ENCODE measurements at places on chromosomes 2 and 18. TPM values are rescaled to one million over a fixed set of nuclear protein-coding genes. Genes with fewer than 3 reads are reported as not detected.

CCBE1 gene
- total RNA-seq = not detected

GRCh38 chr2:128365217-128365905 is 46.7 kb upstream of the HS6ST1 start:
- DNase-seq = no peak

DNA sequence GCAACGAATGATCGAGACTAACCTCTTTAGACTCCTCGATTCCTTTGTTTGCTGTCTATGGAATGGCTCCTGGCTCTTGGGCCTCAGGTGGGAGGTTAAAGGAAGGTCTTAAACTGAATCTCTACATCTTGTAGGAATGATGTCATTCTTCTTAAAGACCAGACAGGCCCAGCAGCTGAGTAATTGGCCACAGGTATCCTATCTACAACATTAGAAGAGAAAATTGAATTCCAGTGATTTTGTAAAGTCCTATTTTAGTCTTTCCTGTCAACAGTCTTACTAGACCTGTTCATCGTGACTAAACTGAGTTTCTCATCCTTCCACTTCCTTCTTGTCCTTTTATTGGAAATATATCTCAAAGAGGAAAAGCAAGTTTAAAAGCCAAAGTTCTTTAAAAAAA is 274.8 kb downstream of the ALPK2 start:
- no peak for DNase-seq

CACNB4 gene
- total RNA-seq = 0.56 TPM

DNA sequence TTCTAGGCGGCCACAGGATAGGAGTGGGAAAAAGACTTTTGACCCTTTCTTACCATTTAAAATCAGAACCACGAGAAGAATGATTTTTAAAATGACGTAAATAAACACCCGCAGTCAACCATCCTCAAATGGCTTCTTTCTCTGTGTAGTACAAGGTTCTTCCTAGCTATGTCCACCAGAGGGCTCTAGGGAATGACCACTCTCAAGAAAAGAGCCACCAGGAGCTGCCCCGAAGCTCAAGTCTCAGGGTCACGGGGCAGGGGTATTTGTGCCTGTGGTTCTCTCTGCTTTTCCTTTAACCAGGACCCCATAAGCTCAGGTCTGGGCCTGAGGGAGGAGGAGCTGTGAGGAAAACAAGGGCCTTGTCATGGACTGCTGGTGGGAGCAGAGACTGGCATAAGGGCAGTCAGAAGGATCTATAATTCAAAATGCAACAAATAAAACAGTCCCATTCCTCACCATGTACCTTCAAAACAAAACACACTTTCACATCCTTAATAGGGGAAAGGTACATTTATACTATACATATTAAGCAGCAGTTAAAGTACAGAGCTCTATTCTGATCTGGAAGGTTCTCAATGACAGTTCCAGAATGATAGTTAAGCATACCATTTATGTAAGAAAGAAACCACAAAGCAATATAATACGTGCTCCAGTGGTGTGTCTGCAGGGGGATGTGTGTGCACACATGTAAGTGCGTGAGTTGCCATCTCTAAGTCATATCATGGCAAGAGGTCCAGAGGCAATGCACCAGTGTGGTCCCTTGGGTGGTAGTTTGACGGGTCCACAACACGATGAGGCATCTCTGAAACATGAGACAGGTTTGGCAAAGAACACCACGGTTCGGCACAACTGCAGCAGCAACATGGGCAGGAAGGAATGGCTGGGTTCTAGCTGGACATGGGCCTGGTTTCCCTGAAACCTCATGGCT is 18.6 kb downstream of the LYPD1 start:
- no peak for DNase-seq

- no peak for DNase-seq
Measured at GRCh38 chr2:127451981-127452380, 33.8 kb downstream of the PROC start.

GRCh38 chr2:30230497-30231211 is 680 bp upstream of the LBH start:
- DNase-seq = no peak

DNA sequence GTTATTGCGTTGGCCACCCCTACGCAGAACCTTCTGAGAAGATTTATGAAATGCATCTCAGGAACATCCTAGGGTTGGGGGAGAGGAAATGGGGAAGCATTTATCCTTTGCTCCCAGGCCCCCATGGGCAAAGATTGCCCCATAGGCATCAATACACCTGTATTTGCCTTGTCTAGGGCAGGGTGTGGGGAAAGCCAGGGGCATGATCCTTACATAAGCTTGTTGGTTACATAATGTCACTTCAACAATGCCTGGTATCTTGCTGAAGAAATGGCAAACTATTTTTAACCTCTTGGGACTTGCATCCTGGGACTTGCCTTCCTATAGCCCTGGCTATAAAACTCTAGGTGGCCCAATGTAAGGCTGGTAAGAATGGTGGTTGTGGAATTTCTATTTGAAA is 53.9 kb upstream of the SPRED2 start:
- no peak for DNase-seq

GRCh38 chr18:76988827-76989646 is 143.5 kb downstream of the MBP start:
- DNase-seq = no peak

DNA sequence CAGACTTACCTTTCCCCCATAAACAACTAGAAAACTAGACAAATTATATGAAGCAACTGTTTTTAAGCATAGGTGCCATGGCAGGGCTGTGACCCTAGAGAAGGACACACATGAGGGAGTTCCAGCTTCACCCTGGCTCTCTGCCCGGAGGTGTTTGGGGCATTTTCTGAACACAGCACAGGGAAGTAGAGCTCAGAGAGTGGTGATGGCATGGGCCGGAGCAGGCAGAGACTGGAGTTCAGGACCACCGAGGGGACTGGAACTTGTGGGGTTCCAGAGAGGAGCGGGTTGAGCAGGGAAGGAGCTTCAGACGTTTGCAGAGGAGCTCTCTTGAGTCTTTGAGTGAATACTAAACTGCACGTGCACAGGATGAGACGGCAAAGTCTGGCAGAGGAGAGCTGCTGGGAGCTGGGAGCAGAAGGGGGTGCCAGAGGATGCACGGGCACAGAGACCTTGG is 26.5 kb upstream of the KLF11 start:
- DNase-seq = no peak

DNA sequence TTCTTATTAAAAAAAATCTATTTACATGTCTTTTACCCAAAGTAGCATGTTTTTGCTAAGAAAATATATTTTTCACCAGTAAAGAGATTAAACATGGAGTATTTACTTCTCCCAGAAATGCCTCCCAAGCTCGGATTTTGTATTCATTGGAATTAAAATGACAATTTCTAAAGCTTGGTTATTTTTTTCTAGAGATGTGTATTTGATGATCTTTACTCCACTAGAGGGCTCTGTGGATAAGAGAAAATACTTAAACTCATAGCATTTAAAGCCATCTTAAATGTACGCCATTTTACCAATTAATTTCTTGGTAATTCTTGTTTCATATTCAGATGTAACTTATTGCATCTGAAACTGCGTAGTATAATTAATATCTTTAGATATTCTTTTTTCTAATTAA is 461.4 kb downstream of the GALR1 start:
- DNase-seq = no peak

DNA sequence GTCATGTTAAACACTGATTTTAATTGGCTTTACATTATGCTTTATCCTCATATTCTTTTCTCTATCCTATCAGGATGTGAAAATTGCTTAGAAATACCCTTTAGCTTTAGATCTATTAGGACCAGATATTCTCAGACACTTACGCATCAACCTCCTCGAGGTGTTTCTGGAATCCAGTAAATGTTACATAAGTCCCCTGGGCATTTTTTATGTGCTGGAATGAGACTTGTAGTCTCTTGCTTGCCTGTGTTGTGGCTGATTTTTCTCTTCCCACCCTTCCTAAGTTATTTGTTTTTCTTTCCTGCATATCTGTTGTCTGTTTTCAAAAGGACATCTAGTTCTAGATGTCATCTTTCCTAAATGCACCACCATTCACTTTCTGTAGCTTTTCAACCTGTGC is 197.1 kb downstream of the CCDC85A start:
- no peak for DNase-seq

- no peak for DNase-seq
Measured at GRCh38 chr18:5622905-5623304, 79.1 kb upstream of the EPB41L3 start.

DNA sequence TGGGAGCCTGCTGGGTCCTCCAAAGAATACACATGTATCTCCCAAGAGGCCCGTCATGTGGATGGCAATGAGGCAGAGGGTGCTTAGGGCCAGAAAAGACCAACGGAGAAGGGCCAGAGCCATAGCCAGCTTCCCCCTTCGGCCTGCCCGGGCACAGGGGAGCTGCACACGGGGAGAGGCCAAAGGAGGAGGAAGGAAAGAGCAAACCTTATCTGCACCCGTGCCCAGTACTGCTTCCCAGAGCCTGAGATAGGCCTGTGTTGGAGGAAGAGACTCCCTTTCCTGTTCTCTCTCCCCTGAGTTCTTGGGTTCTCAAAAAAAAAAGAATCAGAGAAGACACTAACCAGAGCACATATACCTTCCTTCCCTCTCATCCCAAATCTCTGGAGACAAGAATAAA is 250.3 kb downstream of the ANAPC1 start:
- DNase-seq = no peak

DNA sequence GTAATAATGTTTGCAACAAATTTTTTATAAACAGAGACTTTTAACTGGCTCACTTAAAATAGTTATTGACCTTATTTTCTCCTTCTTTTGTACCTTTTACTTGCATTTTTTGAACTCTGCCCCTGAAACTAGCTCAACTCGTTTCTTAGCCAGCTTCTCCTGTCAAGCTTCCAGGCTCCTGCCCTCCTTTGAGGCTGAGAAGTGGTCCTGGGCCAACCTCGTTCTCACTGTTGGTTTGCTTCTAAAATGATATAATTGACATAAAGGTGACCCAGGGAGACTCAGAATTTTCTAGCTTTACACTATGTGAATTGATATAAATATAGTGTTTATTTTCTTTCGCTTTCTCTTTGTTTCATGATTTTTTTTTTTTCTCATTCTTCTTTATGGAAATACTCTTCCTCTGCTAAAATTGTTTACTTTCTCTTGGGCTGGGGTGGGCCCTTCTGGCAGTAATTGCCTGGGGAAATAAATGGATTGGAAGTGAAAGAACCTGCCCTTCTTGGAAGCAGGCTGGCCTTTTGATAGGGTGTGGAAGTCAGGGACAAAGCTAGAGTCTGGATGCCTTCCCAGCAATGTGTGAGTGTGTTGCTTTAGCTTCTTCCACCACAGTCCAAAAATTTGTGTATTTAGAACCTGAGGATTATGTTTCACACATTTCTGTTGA is 30.7 kb downstream of the GPD2 start:
- DNase-seq = no peak

IKZF2 gene
- total RNA-seq = 13.0 TPM

DNA sequence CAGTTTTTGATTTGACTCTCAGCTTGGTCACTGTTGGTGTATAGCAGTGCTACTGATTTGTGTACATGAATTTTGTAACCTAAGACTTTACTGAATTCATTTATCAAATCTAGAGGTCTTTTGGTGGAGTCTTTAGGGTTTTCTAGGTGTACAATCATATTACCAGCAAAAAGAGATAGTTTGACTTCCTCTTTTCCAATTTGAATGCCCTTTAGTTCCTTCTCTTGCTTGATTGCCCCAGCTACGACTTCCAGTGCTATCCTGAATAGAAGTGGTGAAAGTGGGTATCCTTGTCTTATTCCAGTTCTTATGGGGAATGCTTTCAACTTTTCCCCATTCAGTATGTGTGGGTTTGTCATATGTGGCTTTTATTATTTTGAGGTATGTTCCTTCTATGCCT is 312.9 kb upstream of the REV1 start:
- DNase-seq = no peak

TNFAIP6 gene
- total RNA-seq = not detected

COL6A3 gene
- 1.3 TPM for total RNA-seq

REG3A gene
- not detected for total RNA-seq

PPP1R1C gene
- total RNA-seq = not detected

Measured in activated naive CD8-positive, alpha-beta T cell treated with anti-CD3 and anti-CD28 coated beads for 36 hours (primary cell).